Cardiac muscle cell (in vitro differentiated cells and primary cell): ENCODE measurements at places on chromosomes 4 and X. TPM values are rescaled to one million over a fixed set of nuclear protein-coding genes. Genes with fewer than 3 reads are reported as not detected.

GRCh38 chrX:112266136-112266535 is 183.6 kb upstream of the TRPC5 start:
- H3K36me3 ChIP-seq: no peaks in the 10 kb centered on the region
- H3K27me3 ChIP-seq: no peaks in the 10 kb centered on the region

- H3K36me3 ChIP-seq: no peaks in the 10 kb centered on the region
- DNase-seq: peak; percentile 28
- H3K4me1 ChIP-seq: no peaks in the 10 kb centered on the region
- no peak overlapping the region for H3K4me3 ChIP-seq
- H3K27ac ChIP-seq: no peak overlapping the region
- no peaks in the 10 kb centered on the region for H3K27me3 ChIP-seq
These were observed 26.9 kb downstream of the ASB9 start for GRCh38 chrX:15242899-15243555.

- no peaks in the 10 kb centered on the region for H3K27me3 ChIP-seq
- H3K36me3 ChIP-seq: no peaks in the 10 kb centered on the region
- no peak overlapping the region for H3K4me3 ChIP-seq
- no peaks in the 10 kb centered on the region for H3K4me1 ChIP-seq
- no peak overlapping the region for H3K27ac ChIP-seq
- DNase-seq: no peak
These were observed 66.6 kb upstream of the TAB3 start for GRCh38 chrX:30955687-30956086.

DNA sequence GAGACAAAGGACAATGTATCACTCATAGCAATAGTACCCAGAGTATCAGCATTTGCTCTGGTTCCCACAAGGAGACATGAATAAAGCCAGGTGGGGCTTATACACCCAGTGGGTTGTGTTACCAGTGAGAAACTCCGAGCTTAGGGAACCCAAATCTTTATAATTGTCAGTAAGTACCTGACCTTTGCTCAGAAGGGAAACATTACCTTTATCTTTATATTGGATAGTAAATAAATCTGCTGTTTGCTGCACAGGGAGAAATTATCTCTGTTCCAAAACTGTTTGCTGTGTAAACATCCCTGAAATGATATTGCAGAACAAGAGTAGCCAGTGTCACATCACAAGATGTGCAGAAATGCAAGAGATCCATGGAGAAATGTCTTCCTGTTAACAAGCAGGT is 12.1 kb upstream of the SLAIN2 start:
- no peak overlapping the region for H3K4me3 ChIP-seq
- no peaks in the 10 kb centered on the region for H3K36me3 ChIP-seq
- no peak for DNase-seq
- H3K27me3 ChIP-seq: peaks cover 2% of the 10 kb centered on the region

DNA sequence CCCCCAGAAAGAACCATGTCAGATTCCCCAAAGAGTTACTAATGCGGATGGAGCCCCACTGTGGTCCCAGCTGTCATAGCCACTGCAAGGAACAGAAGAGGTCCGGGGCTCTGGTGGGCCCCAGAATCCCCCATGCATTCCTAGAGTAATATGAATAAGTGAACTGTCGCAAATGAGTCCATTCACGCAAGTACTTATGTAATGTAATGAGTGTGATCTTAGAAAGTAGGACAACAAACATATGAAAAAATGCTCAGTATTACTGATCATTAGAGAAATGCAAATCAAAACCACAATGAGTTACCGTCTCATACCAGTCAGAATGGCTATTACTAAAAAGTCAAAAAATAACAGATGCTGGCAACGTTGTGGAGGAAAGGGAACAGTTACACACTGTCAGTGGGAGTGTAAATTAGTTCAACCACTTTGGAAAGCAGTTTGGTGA is 141.5 kb upstream of the RBPJ start:
- DNase-seq: no peak
- no peaks in the 10 kb centered on the region for H3K36me3 ChIP-seq
- no peak overlapping the region for H3K27ac ChIP-seq
- H3K4me3 ChIP-seq: no peak overlapping the region
- H3K27me3 ChIP-seq: no peaks in the 10 kb centered on the region
- no peaks in the 10 kb centered on the region for H3K4me1 ChIP-seq

GRCh38 chr4:242121-242848 is 63.0 kb downstream of the ZNF732 start:
- no peak overlapping the region for H3K4me3 ChIP-seq
- H3K36me3 ChIP-seq: no peaks in the 10 kb centered on the region
- no peaks in the 10 kb centered on the region for H3K4me1 ChIP-seq
- DNase-seq: peak; percentile 73

GRCh38 chrX:115452251-115452650 is 108.7 kb upstream of the PLS3 start:
- DNase-seq: no peak
- H3K4me1 ChIP-seq: no peaks in the 10 kb centered on the region
- H3K27me3 ChIP-seq: no peaks in the 10 kb centered on the region
- H3K27ac ChIP-seq: no peak overlapping the region

AKAP14 gene
- total RNA-seq: not detected in 2 replicates

MAGEA4 gene
- total RNA-seq: not detected in 2 replicates

PFKFB1 gene
- total RNA-seq: 0.33 and 0.99 TPM in 2 replicates
